ENCODE measurements at places on chromosomes 1 and 21.

GRCh38 chr21:46183910-46184624, at the start of gene SPATC1L:
SPATC1L (minus strand) TSS chr21:46184459; CDS start chr21:46182816, 1,643 bp downstream.
- DNase-seq, result peak; percentile 66

DNA sequence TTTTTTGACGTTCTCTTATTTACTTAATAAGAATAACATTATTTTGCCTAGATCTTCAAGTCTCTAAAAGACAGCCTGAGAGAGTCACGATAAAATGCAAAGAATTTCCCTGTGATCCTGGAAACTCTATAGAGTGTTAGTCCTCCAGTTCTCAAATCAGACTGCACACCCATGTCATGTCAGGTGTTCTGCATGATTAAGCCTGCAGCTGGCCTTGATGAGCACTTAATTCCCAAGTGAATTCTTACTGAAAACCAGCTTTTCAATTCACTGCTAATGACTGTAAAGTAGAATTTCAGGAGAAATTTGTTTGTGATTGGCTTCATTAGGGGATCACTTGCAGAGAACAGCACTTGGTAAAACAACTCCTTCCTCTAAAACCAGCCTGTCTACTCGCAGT, 41.9 kb downstream of the CHML start:
- DNase-seq, result no peak

- no peak for DNase-seq
Measured at GRCh38 chr1:203073469-203073868, 12.3 kb downstream of the MYOG start.

- no peak for DNase-seq
Measured at GRCh38 chr1:56468518-56468917, 110.8 kb downstream of the PLPP3 start.

DNA sequence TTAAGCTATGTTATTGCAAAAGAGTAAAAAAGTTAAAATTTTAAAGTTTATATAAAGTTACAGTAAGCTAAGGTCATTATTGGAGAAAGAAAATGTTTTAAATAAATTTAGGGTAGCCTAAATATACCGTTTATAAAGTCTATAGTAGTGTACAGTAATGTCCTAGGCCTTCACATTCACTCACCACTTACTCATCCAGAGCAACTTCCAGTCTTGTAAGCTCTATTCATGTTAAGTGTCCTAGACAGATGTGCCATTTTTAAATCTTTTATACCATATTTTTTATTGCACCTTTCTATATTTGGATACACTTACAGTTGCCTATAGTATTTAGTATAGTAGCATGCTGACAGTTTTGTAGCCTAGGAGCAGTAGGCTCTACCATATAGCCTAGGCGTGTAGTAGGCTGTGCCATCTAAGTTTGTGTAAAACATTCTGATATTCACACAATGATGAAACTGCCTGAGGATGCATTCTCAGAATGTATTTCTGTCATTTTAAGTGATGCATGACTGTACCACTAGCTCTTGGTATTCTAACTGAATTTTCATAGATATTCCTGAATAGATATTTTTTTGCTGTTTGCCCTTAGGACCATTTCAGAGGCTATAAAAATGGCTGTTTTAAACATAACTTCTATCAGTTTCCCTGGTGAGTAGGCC, 26.8 kb downstream of the PPP2R5A start:
- DNase-seq, result peak; percentile 38

DNA sequence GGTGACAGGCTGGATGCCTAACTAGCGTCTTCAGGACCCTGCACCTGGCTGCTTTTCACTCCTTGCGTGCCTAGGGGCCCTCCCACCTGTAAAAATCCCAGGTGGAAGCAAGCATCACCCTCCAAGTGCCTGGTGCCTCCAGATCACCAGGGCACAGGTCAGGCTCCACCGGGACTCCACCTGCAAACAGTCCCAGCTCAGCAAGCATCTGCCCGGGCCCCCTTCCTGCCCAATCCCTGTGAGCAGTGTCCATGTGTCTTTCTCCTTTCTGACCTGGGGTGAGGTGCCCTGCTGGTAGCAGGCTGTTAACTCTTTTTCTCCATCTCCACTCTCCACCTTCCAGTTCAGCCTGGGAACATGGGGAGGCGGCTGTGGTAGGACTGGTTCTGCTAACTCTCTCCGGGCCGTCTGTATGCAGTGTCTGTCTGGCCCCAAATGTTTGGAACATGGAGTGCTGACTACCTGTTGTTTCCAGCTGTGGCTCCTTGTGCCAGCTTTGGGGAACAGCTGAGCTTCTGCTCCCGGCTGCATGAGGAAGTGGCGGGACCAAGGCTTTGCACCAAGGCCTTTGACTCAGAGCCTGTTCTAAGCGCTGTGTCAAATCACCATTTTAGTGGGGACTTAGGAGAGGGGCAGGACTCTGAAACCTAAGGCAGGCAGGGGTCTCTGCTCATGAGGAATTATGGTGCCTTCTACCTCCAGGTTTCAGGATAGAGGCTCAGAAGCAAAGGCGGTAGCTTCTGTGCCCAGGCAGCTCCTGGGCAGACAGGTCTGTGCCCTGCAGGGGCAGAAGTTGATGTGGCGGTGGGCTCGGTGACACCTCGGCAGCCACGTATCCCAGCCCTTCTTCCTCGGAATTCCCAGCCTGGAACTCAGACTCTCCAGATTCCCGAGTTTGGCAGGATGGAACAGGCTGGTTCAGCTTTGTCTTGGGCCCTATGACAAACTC, 5.5 kb downstream of the GPR137B start:
- DNase-seq, result no peak

GRCh38 chr1:25137106-25137505, 95.2 kb downstream of the SYF2 start:
- no peak for DNase-seq

GRCh38 chr1:94549706-94550105, 8.1 kb upstream of the F3 start:
- DNase-seq, result no peak

GRCh38 chr21:39763272-39763970, 18.4 kb downstream of the IGSF5 start:
- DNase-seq, result no peak

DNA sequence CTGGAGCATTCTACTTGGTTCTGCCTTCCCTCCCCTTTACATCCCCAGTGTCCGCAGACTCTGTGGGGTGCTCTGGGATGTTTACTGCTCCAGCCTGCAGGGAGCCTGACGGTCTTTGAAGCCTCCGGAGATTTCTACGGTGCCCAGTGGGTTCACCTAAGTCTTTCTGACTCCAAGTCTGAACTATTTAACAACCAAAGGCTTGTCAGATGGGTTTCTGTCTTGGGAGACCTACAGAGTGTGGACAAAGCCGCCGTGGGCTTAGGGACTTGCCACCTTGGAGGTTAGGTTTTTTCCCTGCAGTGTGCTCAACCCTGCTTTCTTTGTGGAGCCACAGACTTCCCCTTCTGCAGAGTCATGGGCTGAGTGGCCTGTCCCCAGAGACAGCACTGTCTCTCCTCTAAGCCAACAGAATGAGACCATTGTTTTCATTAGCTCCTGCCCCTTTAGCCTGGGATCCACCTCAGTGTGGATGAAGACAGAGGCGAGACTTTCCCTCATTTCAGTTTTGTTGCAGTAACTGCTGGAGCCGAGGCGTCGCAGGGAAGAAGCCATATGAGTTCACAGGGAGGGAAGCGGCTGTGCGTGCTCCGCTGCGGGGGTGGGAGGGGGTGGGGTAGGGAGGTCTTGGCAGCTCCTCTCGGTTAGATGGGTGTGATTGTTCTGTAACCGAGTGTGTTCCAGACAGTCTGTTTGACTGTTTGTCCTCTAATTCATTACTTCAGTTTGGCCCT, 120.7 kb downstream of the CNIH3 start:
- DNase-seq, result peak; percentile 67

GRCh38 chr1:237211031-237211430, 169.0 kb downstream of the RYR2 start:
- no peak for DNase-seq

DNA sequence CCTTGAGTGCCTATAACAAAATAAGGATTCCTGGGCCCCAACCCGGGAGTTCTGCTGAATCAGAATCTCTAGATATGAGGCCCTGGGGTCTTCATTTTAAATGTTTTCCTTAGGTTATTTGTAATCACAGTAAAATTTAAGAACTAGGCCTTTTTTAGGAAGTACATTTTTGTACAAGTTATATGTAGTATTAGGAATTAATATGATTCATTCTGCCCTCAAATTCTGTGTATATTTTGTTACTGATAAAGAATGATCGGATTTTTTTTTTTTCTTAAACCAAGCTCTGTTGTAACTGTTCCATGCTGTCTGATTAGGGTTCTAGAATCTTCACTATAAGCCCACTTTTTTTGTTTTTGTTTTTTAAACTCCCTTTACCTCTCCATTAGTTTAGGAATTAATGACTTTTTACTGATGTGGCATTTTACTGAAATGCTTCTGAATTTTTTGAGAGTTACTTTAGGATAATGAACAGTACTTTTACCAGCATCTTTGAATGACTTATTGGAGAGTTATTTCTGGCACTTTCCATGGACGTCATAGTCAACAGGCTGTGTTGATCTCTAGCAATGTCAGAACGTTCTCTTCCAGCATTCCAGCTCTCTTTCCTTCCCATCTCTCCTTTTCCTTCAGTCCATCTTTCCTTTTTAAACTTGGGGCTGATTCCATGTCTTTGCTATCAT, 48.3 kb downstream of the CLIC4 start:
- DNase-seq, result peak; percentile 87

GRCh38 chr1:93629101-93630059, 52.3 kb downstream of the BCAR3 start:
- peak; percentile 78 for DNase-seq

DNA sequence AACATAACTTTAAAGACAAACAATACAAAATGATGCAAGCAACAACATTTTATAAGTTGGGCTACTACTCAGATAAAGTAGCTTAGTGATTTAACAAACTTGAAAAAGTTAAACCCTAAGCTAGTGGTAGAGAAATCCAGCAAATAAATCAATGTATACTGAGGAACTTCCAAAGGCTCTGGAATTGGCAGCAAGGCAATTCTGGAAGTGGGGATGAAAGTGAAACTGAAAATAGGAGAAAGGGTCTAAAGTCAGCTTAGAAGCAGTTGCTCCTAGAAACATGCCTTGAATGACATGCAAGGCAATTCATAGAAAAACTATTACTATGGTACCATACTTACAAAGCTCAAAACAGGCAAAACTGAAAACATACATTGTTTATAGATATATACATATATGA, 90.0 kb upstream of the CAMK1G start:
- no peak for DNase-seq

DNA sequence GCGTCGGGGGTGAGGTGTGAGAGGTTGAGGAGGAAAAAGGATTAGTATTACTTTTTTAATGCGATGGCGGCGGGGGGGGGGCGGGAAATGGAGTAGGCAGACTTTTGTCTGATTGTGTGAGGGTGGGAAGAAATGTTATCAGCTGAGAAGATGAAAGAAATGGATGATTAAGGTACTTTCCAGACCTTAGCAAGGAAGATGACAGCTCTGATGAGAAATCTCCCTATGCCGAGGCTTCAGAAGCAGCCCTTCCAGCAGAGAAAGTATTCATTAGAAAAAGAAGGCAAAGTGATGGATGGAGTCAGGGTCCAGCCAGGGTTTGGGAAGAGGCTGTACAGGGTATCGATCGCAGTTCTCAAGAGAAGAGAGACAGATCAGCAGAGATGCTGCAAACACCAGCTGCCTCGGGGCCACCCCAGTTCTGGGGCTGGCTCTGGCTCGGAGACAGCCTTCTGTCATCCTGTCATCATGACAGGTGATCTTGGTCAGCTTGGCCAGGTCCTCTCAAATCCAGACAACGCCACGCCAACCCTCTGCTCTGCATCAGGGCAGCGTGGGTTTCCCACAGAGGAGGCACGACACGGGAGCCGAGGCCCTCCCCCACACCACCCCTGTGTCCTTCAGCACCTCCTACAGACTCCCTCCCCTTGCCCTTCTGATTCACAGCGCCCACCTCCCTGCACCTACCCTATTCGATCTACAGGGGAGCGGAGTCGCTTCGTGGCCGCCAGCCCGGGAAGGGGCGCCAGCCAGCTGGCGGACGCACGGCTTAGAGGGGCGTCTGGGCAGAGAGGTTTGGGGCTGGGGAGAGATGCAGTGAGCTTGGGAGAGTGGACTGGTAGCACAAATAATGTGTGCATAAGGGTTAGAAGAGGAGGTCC, 674 bp upstream of the ATXN7L2 start:
- DNase-seq, result no peak

DNA sequence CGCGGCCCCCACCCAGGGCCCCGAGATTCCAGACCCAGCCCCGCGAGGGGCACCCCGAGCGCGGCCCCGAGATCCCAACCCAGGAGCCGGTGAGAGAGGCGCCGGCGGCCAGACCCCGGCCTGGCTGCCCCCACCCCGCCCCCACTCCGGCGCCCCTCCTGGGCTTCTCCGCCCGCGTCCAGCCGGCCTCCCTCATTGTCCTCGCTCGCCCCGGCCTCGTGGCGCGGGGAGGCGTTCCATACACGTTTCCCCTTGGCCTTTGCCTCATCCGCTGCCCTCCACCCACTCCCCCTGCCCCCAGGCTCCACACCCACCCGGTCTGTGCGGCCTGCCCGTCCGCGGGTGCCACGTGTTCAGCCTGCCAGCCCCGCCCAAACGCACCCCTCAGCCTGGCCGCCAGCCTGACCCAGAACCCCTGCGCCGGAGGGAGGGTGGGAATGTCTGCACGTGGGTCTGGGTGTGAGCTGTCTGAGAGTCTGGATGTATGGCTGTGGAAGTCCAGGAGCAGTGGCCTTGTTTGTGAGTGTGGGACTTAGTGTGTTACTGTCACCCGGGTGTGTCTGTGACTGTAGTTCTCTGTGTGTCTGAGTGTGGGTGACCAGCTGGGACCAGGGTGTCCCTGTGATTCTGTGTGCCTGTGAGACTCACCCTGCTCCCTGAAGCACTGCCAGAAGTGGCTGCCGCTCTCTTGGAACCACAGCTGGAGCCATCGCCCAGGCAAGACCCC, 681 bp downstream of the B4GALT2 start:
- DNase-seq, result peak; percentile 60
